CMK (cell line): ENCODE measurements at places on chromosomes 1 and 21.

GRCh38 chr1:111769517-111770146 lies 13.9 kb downstream of the DDX20 start:
- DNase-seq: no peak

GRCh38 chr1:78607334-78607927 lies 12.8 kb upstream of the IFI44L start:
- no peak for DNase-seq

DNA sequence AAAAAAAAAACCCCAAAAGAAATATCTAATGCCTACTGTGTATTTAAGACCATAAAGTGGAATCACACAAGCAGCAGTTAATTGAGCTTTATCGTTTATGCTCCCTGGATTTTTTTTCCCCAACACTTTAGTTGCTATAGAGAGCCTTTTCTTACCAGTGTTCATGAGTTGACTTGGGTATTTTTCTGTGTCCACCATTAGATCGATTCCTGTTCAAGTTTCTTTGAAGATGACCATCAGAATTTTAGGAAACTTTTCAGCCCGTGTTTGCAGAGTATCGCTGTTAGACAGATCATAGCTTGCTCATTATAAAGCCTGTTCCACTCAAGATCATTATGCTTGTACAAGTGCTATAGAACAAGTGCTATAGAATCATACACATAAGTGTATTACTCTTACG lies 1.5 kb downstream of the RALGPS2 start:
- DNase-seq: no peak

GRCh38 chr1:232462213-232462612 lies 167.7 kb downstream of the SIPA1L2 start:
- DNase-seq: no peak

- no peak for DNase-seq
Measured at GRCh38 chr1:107464827-107465226, 324.0 kb downstream of the NTNG1 start.
